ENCODE measurements at places on chromosomes 4 and X. TPM values are rescaled to one million over a fixed set of nuclear protein-coding genes. Genes with fewer than 3 reads are reported as not detected.
A peak's percentile ranks its signal among the peaks of the same experiment; 100 is the strongest.

The S100G gene
- total RNA-seq, result not detected

The ASMTL gene
- 39.3 TPM for total RNA-seq

The MAP9 gene
- 16.5 TPM for total RNA-seq

The HTRA3 gene
- total RNA-seq, result not detected

The F9 gene
- total RNA-seq, result not detected

The DCAF4L1 gene
- total RNA-seq, result 0.22 TPM

The DOK7 gene
- not detected for total RNA-seq

The TMPRSS11D gene
- total RNA-seq, result not detected

The RTL3 gene
- total RNA-seq, result not detected

The RS1 gene
- not detected for total RNA-seq

DNA sequence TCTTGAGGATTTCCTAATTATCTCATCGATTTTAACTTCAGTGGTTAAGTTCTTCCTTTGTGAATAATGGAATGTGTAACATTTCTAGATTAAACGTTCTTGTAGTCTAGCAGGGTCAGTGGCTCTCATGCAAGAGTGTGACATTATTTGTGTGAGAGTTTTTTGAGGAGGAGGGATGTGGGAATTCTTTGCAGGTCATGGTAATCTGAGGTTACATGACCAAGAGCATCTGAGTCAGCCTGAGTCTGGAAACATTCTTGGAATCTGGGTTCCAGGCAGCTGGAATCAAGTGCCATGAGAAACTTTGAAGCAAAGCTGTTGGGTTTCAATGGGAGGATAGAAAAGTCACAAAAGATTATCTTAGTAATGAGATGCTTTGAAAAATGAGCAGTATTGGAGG, 49.5 kb downstream of the GK start:
- no peak for DNase-seq

DNA sequence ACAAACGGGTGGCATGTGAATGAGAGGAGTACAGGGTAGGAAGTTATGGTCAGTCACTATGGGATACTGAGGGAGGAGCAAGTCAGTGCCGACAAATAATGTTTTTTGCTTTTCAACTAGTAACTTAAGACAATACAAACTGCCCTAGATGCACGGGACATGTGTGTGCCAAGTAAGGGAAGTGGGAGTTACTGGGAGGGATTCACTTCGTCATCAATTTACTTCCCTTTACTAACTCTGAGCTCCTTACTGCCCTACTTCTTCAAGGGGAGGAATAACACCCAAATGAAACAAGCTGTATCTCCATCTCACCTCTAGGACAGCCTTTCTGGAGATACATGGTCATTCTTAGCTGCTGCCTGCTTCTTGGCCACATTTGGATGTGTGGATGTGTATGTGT, 97.7 kb downstream of the DGKK start:
- no peak for DNase-seq

GRCh38 chr4:26058537-26058936, 144.5 kb downstream of the SMIM20 start:
- DNase-seq, result no peak

GRCh38 chrX:10922159-10922558, 189.0 kb upstream of the HCCS start:
- DNase-seq, result no peak

DNA sequence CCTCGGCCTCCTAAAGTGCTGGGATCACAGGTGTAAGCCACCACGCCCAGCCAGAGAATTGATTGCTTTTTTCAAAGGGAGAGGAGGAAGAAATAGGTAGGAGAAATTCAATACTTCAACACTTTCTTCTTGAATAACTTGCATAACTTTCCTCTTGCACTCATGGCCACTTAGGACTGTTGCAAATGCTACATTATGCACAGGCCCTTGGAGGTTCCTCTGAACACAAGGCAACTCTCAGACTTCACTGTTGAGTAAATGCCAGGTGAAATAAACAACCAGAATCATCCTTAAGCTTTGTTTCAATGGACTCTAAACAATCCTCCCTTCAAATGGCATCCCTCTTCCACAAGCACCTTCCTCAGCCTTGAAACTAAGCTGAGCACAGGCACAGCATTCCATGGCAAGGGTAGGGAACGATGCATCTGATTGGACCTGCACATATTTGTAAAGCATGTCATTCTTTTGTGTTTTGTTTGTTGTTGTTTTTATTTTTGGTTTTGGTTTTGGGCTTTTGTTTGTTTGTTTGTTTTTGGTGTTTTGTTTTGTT, 28.1 kb downstream of the CORIN start:
- DNase-seq, result no peak

DNA sequence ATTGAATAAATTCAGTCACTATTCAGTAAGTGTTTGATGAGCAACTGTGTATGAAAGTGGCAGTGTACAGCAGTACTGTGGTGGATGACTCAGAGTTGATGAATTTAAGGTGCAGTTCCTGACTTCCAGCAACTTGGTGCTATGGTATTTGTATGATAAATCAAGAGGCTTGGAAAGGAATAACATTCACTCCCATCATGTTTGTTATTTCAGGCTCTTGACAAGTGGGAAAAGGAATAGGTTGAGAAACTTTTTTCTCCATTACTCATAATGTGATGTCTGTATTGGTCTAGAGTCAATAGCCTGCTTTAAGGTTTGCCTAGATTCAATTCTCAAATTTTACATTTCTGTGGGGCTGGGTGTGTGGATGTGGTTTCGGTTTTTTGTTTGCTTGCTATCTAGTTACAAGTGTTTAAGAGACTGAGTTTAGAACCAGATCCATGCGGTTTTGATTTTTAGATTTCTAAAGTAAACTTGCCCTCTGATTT, 35.1 kb upstream of the CYP2U1 start:
- no peak for DNase-seq

DNA sequence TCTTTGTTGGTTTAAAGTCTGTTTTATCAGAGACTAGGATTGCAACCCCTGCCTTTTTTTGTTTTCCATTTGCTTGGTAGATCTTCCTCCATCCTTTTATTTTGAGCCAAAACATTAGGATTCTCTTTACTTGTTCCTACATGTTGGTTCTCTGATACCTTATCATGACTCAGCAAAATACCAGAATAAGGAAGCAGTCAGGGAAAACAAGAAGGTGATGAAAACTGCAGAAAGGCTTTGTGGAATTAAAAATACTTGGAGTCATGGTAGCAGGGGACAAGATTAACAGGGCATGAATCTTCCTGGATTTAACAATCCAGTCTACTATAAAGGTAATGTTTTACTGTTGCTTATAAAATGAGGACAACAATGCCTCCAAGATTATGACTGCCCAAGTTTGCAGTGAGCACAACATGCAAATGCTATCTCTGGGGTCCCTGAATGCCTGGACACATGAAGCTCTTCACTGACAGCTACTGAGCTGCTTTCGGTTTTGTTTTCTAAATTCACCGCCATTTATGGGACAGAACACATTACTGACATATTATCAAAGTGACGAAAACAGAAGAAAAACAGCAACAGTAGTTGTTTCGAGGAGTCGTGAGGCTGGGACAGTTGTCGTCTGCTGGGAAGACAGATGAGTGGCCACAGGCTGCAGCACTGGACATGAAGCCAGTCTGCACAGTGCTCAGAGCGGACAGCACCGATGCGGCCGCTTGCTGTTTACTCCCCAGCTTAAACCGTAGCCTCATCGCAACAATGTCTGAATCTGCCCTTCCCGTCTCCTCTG, 174.5 kb upstream of the DKK2 start:
- DNase-seq, result no peak

DNA sequence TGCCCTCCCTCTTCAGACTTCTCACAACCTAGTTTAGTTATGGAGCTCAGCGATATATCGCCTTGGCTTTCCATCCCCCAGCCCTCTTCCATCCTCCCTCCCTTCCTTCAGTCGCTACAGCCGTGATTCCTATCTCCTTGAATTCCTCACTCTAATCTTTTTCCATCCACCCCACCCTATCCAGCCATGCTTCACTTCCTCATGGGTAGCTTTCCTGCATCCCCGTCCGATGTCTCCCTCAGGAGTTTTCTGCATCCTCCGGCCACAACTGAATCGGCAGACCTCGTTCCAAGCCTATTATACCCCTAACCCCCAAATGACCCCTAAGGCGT, 456 bp downstream of the SNX12 start:
- DNase-seq, result no peak

DNA sequence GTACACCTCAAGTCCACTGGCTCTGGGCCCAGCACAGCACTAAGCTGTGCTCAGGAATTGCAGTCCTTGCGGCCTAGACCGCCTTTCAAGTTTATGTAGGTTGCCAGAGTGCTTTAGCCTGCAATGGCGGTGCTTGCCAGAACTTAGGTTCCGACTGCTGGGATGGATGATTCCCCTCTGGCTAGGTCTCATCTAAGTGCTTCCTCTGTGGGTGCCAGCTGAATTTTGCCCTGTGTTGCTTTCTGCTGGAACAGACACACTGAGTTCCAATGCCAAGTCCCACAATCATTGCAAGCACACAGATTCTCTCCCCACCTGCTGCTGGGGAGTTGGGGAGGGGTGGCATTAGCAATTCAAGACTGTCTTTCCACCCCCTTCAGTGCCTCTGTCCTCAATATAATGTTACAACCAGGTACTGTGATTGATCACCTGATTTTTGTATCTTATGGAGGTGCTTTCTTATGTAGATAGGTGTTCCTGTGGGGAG, 129.5 kb downstream of the GRID2 start:
- no peak for DNase-seq

GRCh38 chr4:125434136-125434535, 119.4 kb downstream of the FAT4 start:
- DNase-seq, result no peak

GRCh38 chr4:102268355-102268754, 76.9 kb downstream of the SLC39A8 start:
- DNase-seq, result no peak

DNA sequence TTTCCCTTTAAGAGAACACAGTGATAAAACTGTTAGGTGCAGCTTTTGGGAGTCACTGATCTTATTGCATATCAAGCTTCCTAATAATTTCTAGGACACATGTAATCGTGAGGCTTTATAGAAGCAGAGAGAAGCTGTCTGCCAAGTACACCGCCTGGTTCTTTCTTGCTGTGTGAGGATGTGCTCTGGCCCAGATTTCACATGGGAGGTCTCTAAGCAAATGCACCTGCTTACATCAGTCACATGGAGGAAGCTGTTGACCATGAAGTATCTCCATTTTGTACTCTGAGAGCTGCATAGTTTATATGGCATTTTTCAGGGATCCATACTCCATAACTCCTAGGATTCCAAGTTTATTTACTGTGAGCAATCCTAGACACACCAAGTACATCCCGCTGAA, 37.1 kb downstream of the RGS12 start:
- DNase-seq, result no peak

GRCh38 chr4:6474053-6474568, 1.7 kb upstream of the PPP2R2C start:
- no peak for DNase-seq

DNA sequence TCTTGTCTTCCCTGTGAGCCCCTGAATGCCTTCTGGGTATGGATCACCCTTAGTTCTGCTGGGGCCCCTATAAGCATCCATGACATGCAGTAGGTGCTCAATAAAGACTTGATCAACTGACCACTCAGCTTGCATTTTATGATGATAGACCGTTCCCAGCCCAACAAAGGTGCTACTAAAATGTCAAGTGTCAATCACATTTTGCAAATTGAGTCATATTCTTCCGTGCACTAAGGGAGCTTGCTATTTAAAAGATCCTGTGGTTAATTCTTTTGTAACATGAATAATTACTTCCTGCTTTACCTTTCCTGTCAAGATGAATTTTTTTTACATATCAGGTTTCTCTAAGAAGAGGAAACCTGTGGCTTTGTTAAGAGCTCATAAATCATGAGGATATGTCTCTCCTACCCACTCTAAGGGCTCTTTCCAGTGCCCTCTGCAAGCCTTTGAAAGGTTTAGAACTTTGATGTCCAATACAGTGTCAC, 47.6 kb downstream of the SH3KBP1 start:
- peak; percentile 23 for DNase-seq

- no peak for DNase-seq
Observed at GRCh38 chrX:37653397-37654085, 32.0 kb upstream of the XK start.
